Cardiac septum (tissue), 1 donor: ENCODE measurements at places on chromosomes 3 and 15. TPM values are rescaled to one million over a fixed set of nuclear protein-coding genes. Genes with fewer than 3 reads are reported as not detected.

DAG1 gene
- total RNA-seq, result 130 TPM

WDR93 gene
- total RNA-seq, result not detected

GOLGA6L1 gene
- total RNA-seq, result not detected

DLEC1 gene
- total RNA-seq, result 0.22 TPM

CCR3 gene
- total RNA-seq, result not detected

LCTL gene
- total RNA-seq, result not detected

AHSG gene
- not detected for total RNA-seq

OR5H2 gene
- not detected for total RNA-seq

SCG5 gene
- 0.30 TPM for total RNA-seq

HRG gene
- total RNA-seq, result not detected

FRMD5 gene
- 69.1 TPM for total RNA-seq

PPP1R14D gene
- total RNA-seq, result not detected

SKOR1 gene
- 0.24 TPM for total RNA-seq

TMC3 gene
- not detected for total RNA-seq

ZFAND6 gene
- total RNA-seq, result 64.8 TPM

RASGRP1 gene
- total RNA-seq, result 2.2 TPM

ASB14 gene
- 5.8 TPM for total RNA-seq

SAMD7 gene
- total RNA-seq, result not detected

CPNE9 gene
- not detected for total RNA-seq

AADAC gene
- not detected for total RNA-seq

SGO1 gene
- 0.38 TPM for total RNA-seq

GOLGA8G gene
- total RNA-seq, result not detected

ST3GAL6 gene
- 87.0 TPM for total RNA-seq

GNB4 gene
- 14.7 TPM for total RNA-seq

C3orf20 gene
- total RNA-seq, result 0.32 TPM

TMEM108 gene
- total RNA-seq, result 1.3 TPM

HESX1 gene
- 0.57 TPM for total RNA-seq

TMEM115 gene
- total RNA-seq, result 26.6 TPM

CHRM5 gene
- total RNA-seq, result not detected

DNAJC19 gene
- total RNA-seq, result 62.2 TPM

ANKRD63 gene
- not detected for total RNA-seq

CILP gene
- total RNA-seq, result 24.0 TPM

HEG1 gene
- total RNA-seq, result 151 TPM

ARGFX gene
- total RNA-seq, result not detected

CCR9 gene
- not detected for total RNA-seq

STRIT1 gene
- 4.8 TPM for total RNA-seq

ZPLD1 gene
- total RNA-seq, result not detected

FILIP1L gene
- total RNA-seq, result 120 TPM

GORASP1 gene
- 45.9 TPM for total RNA-seq

SLCO2A1 gene
- 59.2 TPM for total RNA-seq

GP9 gene
- 0.27 TPM for total RNA-seq

A4GNT gene
- total RNA-seq, result not detected

ARL14 gene
- not detected for total RNA-seq

TRA2B gene
- 62.1 TPM for total RNA-seq

TMEM43 gene
- total RNA-seq, result 62.0 TPM

HCN4 gene
- 6.2 TPM for total RNA-seq

MAP3K13 gene
- 9.0 TPM for total RNA-seq

FRG2C gene
- not detected for total RNA-seq

GOLGA6A gene
- total RNA-seq, result not detected

MEGF11 gene
- not detected for total RNA-seq

LMAN1L gene
- 7.9 TPM for total RNA-seq

CLSTN2 gene
- total RNA-seq, result 3.9 TPM

IQSEC1 gene
- 59.7 TPM for total RNA-seq

ATP13A5 gene
- not detected for total RNA-seq

LRRC3B gene
- total RNA-seq, result 0.43 TPM
